ENCODE measurements at places on chromosomes 2 and 18.

- no peak for DNase-seq
These were observed 663.3 kb upstream of the ZNF804A start for GRCh38 chr2:183935005-183935404.

GRCh38 chr2:43985359-43985758 is 10.4 kb downstream of the LRPPRC start:
- no peak for DNase-seq

GRCh38 chr2:54289917-54290316 is 33.9 kb upstream of the TSPYL6 start:
- no peak for DNase-seq

- DNase-seq = no peak
These were observed 238.8 kb downstream of the ZNF407 start for GRCh38 chr18:74836296-74837139.

DNA sequence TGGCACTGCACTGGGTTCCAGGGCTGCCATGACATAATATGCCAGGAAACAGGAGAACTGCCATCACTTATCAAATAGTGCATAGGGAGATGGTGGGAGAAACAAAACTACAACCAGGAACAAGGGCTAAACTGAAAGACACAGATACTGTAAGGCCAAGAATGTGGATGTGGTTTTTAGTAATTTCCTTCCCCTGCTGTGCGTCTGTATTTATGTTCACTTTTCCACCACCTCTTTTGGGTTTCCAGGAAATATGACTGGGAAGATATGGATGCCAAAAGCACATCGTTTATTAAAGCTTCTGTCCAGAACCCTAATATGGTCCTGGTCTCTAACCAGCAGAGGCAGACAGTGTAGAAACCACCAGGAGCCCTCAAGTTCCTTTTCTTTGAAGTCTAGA is 759.7 kb upstream of the FANCL start:
- no peak for DNase-seq

DNA sequence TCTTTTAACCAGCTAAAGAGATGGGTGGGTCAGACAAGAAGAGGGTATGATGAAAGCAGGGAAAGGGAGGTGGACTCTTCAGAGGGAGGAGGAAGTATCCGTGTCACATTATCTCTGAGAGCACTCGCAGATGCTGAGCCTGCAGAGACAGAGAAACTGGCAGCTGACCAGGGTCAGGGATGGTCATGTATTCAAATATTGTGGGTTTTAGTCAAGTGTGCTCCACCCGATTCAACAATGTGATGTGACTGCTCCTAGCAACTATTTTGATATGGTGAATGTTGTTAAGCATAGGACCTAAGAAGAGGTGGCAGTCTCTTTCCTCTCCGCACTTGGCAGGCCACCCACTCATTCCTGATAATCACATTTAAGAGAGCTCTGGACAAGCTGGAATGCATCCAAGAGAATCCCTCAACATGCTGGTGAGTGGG is 1.3 kb upstream of the CLIP4 start:
- DNase-seq = peak; percentile 19

- DNase-seq = no peak
These were observed 36.6 kb downstream of the LYPD6B start for GRCh38 chr2:149075105-149075504.

DNA sequence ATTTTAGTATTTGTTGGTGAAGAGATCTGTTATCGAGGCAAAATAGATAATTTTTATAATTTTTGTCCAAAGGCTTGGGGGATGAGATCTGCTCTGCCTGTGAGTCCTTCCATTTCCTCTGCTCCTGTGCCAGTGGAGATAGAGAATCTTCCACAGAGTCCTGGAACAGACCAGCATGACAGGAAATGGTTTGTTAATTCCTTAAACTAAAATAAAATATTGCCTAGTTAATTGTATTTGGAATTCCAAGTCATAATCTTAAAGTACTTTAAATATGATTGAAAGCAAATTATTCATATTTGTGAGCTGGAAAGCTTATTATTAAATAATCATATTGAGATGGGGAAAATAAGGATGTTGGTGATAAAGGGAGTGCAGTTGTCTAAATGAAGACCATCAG is 87.8 kb downstream of the EPB41L5 start:
- no peak for DNase-seq

DNA sequence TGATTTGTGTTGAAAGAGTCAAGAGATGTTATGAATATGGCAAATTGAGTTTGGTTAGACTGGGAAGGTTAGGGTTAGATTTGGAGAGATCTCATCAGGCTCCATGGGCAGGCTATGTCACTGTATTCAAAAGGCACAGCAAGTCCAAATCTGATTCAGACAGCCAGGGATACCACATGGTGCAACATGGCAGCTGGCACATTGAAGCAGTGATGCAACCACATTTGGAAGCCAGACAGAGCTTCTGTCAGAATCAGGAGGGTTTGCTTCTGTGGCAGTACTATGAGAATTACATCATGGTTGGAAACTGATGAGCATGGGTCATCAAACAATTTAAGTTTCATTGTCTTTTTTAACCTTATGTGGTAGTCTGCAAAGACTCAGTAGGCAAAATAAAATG is 772.2 kb downstream of the SUCLG1 start:
- DNase-seq = peak; percentile 52

- DNase-seq = no peak
These were observed 14.9 kb downstream of the ITGA6 start for GRCh38 chr2:172442072-172442895.

GRCh38 chr2:150939087-150939486 is 322.6 kb downstream of the RBM43 start:
- peak; percentile 45 for DNase-seq

GRCh38 chr2:3114406-3115185 is 263.0 kb downstream of the EIPR1 start:
- DNase-seq = no peak

GRCh38 chr18:62838475-62839098 is 123.2 kb downstream of the PHLPP1 start:
- no peak for DNase-seq

DNA sequence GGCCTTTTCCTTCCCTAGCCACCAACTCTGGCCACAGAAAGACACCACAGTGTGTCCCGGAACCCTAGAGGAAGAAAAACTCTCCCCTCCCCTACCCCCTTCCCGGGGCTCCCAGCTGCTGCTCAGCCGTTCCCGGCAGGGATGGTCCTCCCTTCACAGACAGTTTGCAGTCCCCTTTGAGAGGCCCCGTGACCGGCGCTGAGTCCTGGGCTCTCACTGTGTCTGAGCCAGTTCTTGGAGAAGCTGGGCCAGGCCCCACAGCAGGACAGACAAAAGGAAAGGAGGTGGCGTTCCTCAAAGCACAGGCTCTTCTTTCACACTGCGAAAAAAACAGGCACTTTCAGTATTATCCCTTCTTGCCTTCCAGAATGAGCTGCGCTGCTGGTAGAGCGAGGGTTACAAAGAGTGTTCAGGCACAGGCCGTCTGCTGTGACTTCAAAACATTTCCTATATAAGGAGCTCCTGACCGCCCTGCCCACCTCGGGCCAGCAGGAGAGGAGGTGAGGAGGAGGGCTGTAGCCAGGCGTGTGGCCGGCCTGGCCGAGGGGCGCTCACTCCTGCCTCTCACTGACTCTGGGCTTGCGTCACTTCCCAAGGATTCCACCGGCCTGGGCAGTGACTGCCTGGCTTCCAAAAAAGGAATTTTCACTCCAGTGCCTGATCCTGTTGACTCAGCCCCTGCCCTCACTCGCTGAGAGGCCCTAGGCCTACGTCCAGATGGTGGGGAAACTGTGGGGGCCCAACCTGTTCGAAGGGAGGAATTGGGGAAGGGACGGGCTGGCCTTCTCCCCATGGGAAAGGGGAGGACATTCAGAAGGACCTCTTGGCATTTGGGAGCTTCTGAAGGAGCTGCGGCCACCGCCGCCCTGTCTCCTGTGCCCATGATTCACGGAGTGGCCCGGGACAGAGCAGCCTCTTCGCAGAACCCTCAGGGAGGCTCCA is 24.9 kb downstream of the CIDEA start:
- peak; percentile 47 for DNase-seq

- no peak for DNase-seq
These were observed 476.5 kb upstream of the ACVR2A start for GRCh38 chr2:147368306-147368705.

DNA sequence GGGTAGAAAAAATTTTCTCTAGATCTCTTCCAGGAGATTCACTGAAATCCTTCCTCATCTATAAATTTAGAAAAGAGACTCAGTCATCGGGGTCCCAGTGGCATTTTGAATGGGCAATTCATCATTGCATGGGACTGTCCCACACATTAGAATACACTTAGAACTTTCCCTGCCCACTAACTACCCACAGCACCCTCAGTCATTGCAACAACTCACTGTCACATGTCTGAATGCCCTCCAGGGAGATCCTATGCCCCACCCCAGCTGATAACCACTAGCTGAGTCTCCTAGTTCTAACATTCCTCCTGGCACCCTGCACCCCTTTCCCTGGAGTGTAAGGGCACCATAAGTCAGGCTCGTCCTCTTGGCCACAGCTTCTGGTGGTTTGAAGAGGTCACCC is 89.6 kb downstream of the INSIG2 start:
- no peak for DNase-seq

- DNase-seq = no peak
These were observed 361.8 kb upstream of the UBE2E3 start for GRCh38 chr2:180618570-180618969.

DNA sequence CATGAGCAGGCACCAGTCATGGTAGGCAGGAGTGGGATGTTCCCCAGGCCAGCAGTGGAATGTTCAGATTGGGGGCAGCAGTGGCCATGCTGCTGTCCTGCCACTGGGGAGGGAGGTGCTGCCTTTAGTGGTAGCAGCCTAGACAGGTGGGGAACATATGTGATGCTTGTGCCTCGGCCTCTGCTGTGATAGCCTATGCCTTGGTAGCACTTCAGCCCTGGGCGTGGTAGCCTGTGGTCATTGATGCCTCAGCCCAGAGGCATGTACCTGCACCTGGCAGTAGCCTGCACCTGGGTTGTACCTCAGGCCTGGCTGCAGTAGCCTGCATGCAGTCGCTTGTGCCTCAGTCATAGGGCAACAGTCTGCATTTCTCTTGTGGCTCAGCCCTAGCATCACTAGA is 7.1 kb downstream of the RFTN2 start:
- DNase-seq = no peak

- no peak for DNase-seq
These were observed 40.2 kb downstream of the CCBE1 start for GRCh38 chr18:59657012-59657411.

DNA sequence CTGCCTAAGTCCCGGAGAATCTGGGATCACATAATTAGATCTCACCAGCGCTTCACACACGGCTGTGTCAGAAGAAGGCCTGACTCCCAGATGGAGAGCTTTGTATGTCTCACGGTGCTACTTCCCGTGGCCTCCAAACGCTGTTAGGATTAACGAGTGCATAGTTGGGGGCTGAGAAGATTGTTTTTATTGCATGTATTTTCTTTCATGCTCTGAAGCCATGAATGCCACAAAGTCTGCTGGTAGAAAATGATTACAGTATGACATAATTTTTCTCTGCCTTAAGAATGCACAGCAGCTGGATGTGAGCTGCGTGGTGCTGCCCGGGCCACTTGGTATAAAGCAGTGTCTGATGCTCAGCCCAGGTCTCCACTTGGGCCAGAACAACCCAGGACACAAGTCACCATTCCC is 166.5 kb downstream of the SEPTIN10 start:
- DNase-seq = no peak

DNA sequence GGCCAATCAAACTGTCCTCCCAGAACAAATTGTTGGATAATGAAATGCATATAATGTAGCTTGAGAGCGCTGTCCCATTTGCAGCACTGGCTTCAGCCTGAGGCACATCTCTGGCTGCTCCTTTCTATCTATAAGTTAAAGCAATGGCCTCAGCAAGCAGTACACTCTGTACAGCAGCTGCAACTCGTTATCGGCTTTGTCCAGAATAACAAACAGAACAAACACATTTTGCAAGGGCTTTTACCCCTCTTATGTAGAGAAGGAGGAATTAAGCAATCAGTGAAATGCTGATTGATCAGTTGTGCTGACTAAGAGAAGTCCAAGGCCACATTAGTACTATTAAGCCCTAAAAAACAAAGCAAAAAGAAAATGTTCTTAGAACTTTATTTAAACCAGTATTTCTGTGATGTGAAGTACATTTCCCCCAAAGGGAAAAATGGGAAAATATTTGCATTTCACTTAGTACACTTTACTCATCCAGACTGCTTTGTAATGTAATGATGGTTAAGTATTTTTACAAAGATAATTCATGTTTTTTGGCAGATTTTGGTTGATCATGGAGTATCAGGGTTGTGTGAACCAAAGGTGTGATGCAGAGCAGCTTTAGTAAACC is 15.0 kb upstream of the CPS1 start:
- DNase-seq = no peak

DNA sequence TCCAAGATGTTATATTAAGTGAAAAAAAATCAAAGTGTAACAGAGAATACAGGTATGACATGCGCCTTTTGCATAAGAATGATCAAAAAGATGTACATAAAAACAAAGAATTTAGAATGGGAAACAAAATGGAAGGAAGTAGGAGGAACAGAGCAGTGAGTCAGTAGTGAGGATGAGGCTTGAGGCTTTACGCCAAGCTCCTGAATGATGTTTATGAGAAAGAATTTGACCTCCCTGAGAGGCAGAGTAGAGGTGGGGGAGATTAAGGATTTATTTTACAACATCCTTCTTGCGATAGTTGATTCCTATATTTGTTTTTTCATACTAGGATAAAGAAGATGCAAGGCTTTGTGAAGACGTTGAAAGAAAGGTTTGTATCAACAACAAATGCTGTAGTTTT is 81.4 kb downstream of the DCDC2C start:
- DNase-seq = no peak

DNA sequence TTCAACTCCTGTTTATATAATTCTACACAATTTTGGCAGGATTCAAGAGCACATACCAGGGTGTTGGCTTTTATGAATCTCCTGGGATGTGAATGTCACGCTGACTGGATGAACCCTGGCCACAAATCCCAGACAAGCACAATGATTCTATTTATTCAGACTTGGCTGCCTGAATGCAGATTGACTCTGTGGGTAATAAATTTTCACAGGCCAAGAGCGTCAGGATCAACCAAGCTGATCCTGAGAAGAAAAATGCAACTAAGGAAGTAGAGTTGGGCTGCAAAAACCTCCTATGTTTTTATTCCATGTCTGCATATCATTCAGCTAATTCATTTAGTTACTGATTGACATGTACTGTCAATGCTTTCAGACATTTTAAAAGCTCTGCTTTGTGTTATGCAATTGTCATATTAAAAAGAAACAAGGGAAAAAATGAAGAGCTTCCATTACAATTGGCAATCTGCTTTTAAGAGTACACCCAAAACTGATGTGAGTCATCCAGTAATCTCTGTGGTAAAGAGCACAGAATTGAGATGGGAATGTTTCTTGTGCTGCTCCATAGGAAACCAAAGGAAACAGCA is 173.0 kb upstream of the REV1 start:
- no peak for DNase-seq

GRCh38 chr2:159176555-159176954 is 109.9 kb downstream of the WDSUB1 start:
- no peak for DNase-seq

- DNase-seq = no peak
These were observed 25.7 kb downstream of the RPE start for GRCh38 chr2:210028178-210028577.

DNA sequence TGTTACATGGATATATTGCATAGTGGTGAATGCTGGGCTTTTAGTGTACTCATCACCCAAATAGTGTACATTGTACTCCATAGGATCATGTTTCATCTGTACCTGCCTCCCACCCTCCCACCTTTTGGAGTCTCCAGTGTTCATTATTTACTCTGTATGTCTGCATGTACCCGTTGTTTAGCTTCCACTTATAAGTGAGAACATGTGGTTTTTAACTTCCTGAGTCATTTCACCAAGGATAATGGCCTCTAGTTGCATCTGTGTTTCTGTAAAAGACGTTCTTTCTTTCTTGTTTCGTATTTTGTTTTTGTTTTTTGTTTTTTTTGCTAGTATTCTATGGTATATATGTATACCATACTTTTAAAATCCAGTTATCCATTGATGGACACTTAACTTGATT is 107.5 kb downstream of the MSTN start:
- DNase-seq = no peak

All from caudate nucleus (tissue), 63 donors.